ENCODE measurements at places on chromosomes 4 and X. TPM values are rescaled to one million over a fixed set of nuclear protein-coding genes. Genes with fewer than 3 reads are reported as not detected.

DNA sequence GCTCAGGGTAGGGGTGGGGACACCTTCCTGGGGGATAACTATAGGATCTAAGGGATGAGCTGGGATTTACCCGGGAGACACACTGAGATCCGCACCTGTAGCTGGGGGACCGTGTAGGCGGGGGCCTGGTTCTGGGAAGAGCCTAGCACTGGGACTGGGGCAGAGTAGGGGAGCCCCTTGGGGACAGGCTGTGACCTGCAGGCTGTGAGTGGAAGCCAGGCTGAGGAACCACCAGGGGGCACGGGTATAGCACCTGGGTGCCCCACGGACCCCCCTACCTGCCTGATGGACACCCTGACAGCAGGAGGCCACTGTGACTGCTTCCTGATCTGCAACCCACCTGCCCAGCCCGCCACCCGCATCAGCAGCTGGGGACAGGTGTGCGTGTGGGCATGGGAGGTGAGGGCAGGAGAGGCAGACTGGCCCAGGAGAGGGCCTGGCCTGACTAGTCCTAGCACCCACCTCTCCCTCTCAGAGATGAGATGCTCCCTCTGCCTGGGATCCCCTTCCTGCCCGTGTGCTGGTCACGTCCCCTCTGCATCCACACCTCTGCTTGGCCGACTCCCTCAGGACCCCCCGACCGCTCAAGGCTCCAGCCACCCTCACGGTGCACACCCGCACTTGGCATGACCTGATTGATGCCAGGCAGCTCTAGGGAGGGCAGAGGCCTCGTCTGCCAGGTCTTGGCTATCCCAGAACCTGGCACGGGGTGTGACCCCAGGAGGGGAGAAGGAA, 94.2 kb upstream of the NKX1-1 start:
- DNase-seq = no peak

- DNase-seq = peak; percentile 41
Observed at GRCh38 chrX:65706041-65706828, 38.8 kb downstream of the MSN start.

DNA sequence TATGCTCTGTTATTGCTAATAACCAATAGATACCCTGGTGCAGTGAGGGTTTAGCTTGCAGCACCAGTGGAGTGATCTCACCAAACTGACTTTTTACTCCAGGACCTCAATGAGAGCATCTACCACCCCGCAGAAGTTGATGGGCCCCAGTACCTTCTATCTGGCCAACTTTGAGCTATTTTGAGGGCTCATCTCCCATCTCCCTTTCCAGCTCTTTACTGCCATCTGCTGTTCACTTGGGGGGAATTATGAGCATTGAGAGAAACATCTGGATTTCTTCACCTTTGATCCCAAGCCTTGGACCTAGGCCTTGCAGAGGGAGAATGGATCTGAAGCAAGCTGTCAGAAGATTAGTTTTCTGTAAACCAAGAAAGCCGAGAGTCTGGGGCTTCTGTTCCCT, 143.6 kb downstream of the TMEM164 start:
- DNase-seq = peak; percentile 22

GRCh38 chr4:142815834-142816233, 30.3 kb downstream of the INPP4B start:
- DNase-seq = peak; percentile 19

GRCh38 chr4:150238591-150238990, 160.3 kb downstream of the DCLK2 start:
- no peak for DNase-seq

- no peak for DNase-seq
Observed at GRCh38 chrX:106987488-106987887, 12.5 kb downstream of the MORC4 start.

- no peak for DNase-seq
Observed at GRCh38 chr4:1217366-1217765, 31.6 kb downstream of the CTBP1 start.

DNA sequence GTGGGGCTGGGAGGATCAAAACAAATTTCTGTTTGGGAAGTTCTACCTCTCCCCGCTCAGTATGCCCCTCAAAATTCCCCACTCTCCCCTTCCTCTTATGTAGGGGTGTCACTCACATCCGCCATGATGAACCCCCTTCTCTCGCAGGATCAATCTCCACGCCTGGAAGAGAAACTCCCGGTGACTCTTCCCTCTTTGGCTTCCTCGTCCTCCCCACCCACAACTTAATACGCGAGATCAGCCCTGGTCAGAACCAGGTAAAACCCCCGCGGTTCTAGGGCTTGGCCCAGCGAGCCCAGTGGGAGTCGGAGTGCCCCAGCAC, 427 bp downstream of the LAMTOR3 start:
- DNase-seq = no peak

- DNase-seq = no peak
Observed at GRCh38 chrX:136201601-136202000, 49.6 kb downstream of the MAP7D3 start.

GRCh38 chr4:52659001-52659721, at the start of gene USP46:
Gene USP46, minus strand, starts transcription at chr4:52659301. Its CDS starts 151 bp downstream, at chr4:52659150.
- DNase-seq = peak; percentile 62

DNA sequence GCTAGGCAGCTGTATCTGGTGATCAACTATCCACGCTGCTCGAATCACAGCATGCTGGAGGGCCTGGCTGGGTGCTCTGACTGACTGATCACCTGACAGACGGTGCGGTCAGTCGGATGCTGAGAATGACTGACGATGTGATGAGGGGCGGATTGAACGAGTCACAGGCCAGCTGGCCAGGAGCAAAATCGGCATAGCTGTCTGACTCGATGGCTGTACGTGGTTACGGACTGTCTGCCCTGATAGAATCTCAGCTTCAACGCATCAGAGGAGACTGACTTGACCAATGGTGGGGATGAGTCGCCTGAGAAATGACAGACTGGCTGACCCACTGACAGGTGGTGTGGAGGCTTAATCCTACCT, 1.0 kb upstream of the SUV39H1 start:
- DNase-seq = no peak

GRCh38 chr4:112085156-112086035, 59.9 kb upstream of the FAM241A start:
- DNase-seq = no peak

GRCh38 chrX:110987292-110987691, 108.7 kb upstream of the PAK3 start:
- DNase-seq = no peak

GRCh38 chr4:70895405-70895804, 6.8 kb upstream of the MOB1B start:
- no peak for DNase-seq

- DNase-seq = peak; percentile 23
Observed at GRCh38 chr4:40662962-40663604, 33.4 kb upstream of the RBM47 start.

DNA sequence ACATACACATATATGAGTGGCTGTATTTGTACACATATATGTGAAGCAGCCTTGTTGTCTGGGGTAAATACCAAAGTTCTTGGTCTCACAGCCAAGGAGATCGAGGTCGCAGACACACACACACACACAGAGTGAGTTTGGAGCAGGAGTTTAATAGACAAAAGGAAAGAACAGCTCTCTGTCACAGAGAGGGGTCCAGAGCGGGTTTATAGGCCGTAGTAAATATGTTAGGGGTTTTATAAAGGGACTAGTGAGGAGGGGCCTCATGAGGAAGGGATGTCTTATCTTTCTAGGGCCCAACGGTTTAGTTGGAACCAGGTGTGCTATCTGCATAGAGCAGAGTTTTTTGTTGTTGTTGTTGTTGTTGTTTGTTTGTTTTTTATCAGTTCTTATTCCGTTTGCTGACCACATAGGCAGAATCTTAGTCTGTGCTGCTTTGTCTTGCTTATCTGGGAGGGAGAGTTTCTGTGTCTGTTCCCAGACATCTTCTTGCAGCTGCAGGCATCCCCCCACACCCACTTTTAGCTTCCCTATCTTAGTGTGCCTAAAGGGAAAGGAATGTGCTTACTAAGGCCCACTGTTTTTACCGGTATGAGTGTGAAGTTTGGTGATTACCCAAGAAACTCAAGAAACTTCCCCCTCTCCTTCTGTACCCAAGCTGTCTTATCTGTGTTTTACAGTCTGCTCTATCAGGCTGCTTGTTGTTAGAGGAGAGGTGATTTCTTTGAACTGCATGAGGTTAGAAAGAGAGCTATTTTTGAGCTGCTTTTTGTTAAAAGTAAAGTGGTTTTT, 91.9 kb downstream of the TENT5D start:
- no peak for DNase-seq

- no peak for DNase-seq
Observed at GRCh38 chr4:161823450-161823849, 340.4 kb downstream of the FSTL5 start.

DNA sequence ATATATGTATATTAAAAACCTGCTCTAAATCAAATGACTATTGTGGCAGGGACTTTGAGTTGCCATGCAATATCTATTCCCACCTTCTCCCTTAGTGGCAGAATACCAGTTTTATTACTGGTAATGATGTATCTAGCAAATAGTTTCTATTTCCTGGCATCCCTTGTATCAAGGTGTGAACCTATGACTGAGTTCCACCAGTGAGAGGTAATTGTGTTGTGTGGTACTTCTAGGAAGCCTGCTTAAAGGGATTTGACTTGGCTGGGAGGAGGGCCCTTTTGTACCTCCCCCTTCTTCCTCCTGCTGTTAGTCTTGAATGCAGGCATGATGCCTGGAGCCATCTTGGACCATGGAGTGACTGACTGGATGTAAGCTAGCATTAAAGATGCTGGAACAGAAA, 65.4 kb upstream of the DYNLT3 start:
- DNase-seq = no peak

Gene IGSF1
- not detected for total RNA-seq

Gene POLN
- 4.0 TPM for total RNA-seq

Gene CXCL9
- total RNA-seq = not detected

Gene CSAG2
- total RNA-seq = 1.3 TPM

Gene FSTL5
- not detected for total RNA-seq

Gene GCNA
- total RNA-seq = 5.3 TPM

Gene HERC5
- total RNA-seq = 92.5 TPM

Gene FAM47A
- total RNA-seq = not detected

Gene MAMLD1
- total RNA-seq = 5.6 TPM

Gene CHST7
- 11.8 TPM for total RNA-seq

Gene VCX
- not detected for total RNA-seq

Gene SLC9B2
- 20.7 TPM for total RNA-seq

Gene ZNF630
- total RNA-seq = 1.2 TPM
